ENCODE measurements at places on chromosomes 6 and 20.
A peak's percentile ranks its signal among the peaks of the same experiment; 100 is the strongest.

DNA sequence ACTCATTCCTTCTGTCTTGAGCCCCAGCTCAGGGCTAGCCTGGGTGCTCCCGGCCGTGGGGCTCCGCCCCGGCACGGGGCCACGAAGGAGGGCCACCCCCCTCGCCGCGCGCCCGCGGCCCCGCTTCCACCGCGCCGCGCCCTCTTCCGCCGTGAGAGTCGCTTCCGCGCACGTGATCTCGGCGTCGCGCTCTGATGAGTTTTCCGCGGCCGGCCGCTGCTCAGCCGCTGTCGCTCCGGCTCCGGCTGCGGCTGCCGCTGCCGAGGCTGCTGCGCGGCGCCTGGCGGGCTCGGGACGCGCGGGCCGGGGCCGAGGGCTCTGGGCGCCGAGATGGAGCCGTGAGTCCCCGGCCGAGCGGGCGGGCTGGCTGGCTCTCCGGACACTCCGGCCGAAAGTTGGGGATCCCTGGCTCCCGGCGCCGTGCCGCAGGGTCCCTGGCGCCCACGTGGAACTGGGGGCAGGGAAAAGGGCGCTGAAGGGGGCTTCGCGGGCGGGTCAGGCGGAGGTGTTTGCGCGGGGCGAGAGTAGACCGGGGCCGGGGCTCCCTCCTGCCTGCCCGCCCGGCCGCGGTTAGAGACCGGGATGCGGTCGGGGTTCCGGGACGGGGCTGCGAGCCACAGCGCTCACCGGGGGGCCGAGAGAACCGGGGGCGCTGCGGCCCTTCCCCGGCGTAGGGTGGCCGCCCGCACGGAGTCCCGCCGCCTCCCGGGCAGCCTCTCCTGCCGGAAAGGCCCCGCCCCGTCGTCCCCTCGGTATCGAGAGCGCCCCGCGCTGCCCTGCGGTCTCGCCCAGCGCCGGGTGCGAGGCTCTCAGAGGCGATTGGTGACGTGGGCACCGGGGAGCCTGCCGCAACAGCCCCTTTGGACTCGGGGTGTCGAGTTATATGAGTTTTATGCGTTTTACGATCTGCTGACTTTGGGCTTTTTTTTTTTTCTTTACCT is at the start of gene TMEM181:
Gene TMEM181, plus strand, starts transcription at position 197 of the 941 bp plus-strand sequence. Its CDS starts 134 bp downstream, at position 331.
- peak; percentile 90 for DNase-seq

DNA sequence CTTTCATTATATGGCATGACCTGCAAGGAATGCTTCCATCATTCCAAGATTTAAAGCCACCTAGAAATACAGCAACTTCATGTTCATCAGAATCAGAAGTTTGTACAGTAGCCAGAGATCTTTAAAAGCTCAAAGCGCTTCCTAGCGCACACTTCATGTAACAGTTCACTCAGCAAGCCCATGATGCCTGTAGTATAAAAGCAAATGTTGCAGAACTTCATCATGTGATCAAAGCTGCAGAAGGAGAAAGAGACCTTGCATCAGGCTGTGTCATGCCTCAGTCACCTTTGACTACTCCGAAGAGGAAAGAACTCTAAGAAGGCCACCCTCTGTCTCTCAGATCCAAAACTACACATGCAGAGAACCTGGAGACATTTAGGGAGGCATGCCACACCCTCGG is 78.5 kb downstream of the AGPAT4 start:
- no peak for DNase-seq

DNA sequence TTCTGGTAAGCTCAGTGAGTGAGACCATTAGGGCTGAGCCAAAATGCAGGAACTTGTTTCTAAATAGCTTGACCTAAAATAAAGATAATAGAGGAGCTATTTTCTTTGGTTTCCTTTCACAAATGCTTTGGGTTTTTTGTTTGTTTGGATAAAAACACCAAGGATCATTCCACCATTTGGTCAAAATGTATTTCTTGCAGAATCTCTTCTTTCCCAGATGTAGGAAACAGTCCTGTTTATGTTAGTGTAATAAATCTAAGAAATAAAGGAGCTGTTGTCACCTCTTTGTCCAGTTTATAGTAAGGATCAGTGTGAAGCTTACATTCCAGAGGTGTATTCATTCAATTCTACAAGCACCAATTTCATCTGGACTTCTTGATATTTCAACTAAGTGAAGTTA is 297.8 kb downstream of the GJA1 start:
- no peak for DNase-seq

DNA sequence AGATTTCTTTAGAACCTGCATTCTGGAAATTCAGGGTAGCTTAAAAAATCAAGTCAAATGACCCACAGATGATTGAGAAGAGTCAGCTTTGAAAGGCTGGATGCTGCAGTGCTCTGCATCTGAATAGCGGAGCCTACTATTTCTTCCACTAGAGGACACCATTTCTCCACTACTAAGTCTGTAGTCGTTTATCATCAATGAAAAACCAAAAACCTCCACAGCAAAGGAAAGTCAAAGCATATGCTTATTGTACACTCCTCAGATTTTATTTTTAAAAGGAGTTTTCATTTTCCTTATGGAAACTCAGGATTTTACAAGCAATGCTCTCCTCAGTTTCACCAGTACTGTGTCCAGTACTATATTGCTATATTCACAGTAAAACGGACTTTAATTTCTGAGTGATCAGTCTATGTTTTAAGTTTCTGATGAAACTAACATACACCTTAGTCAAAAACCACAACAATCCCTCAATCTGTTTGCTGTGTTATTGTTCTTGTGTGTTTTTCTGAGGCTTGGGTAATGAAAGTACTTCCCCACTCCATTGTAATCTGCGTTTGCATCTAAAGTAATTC is 50.5 kb upstream of the ENPP5 start:
- no peak for DNase-seq

GRCh38 chr6:75301088-75301487 is 16.5 kb upstream of the TMEM30A start:
- DNase-seq = no peak

DNA sequence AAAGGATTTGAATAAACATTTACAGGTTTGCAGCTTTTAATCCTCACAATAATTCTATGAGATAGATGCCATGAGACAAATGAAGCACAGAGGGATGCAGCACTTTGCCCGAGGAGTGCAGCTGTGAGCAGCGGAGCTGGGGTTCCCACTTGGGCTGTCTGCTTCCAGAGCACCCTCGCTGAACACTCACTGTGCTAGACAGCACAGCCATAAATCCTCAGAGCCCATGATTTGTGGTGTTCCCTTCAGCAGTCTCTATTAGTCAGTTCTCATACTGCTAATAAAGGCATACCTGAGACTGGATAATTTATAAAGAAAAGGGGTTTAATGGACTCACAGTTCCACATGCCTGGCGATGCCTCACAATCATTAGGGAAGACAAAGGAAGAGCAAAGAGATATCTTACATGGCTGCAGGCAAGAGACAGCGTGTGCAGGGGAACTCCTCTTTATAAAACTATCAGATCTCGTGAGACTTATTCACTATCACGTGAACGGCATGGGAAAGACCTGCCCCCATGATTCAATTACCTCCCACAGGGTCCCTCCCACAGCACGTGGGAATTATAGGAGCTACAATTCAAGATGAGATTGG is 25.3 kb upstream of the CTAGE9 start:
- no peak for DNase-seq

- DNase-seq = no peak
Measured at GRCh38 chr6:906920-907319, 214.0 kb upstream of the EXOC2 start.

DNA sequence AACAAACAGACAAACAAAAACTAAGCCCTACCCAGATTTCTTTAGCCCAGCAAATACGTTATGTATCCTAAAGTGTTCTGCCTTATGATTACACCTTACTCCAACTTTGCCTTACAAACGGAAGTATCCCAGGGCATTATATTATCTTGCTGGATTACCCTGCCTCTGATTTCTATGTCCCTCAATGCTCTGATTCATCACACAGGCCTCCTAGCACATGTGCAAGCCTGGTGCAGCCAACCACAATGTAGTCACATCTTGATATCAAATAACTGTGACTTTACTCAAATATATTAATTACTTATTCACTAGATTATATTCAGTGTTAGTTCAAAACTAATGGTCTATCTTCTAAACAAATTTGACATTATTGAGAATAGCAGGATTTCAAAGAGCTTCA is 598.6 kb downstream of the TBC1D32 start:
- DNase-seq = no peak
